ENCODE measurements at places on chromosomes 7 and 10. TPM values are rescaled to one million over a fixed set of nuclear protein-coding genes. Genes with fewer than 3 reads are reported as not detected.

Gene AEBP1
- polyA plus RNA-seq: 0.18 TPM

GRCh38 chr10:44056206-44056605, 328.7 kb downstream of the CXCL12 start:
- no peak for DNase-seq
- H3K27ac ChIP-seq: no peak overlapping the region
- peaks cover 8% of the 10 kb centered on the region for H3K4me1 ChIP-seq
- no peak overlapping the region for H3K4me3 ChIP-seq

GRCh38 chr7:6608794-6609193, 6.6 kb upstream of the ZNF853 start:
- no peaks in the 10 kb centered on the region for H3K4me1 ChIP-seq
- no peak overlapping the region for H3K4me3 ChIP-seq
- no peak for DNase-seq
- H3K27ac ChIP-seq: no peak overlapping the region

GRCh38 chr7:107471292-107472070, 1.6 kb downstream of the GPR22 start:
- no peak overlapping the region for H3K4me3 ChIP-seq
- no peaks in the 10 kb centered on the region for H3K4me1 ChIP-seq
- no peaks in the 10 kb centered on the region for H3K27me3 ChIP-seq
- no peaks in the 10 kb centered on the region for H3K36me3 ChIP-seq
- DNase-seq: no peak
- H3K27ac ChIP-seq: no peak overlapping the region
